ENCODE measurements at places on chromosomes 5 and 9.

DNA sequence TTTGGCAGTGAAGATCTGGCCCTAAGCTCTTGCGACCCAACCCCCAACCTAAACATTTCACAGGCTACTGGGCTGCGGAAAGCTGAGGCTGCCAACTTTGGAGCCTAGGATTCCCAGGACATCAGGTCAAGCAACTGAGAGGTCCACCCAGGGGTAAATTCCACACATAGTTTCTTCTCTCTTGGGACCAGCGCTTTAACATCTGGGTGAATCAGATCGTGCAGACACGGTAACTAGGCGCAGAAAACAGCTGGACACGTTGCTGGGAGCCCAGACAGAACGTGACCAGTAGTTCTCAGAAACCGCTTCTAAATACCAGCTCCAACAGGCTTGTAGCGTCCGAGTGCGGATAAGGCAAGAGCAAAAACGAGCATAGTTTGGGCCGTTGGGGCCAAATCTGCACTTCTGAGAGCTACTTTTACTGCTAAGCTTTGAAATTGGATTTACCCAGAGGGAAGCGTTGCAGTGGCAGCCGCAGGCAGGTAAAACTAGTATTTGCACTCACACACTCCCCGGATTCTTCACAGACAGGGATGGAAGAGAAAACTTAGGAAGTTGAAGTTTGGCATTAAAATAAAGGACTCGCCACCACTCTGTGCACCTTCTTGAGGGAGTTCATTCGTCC, 11.8 kb downstream of the ITGA1 start:
- peak; percentile 38 for DNase-seq

DNA sequence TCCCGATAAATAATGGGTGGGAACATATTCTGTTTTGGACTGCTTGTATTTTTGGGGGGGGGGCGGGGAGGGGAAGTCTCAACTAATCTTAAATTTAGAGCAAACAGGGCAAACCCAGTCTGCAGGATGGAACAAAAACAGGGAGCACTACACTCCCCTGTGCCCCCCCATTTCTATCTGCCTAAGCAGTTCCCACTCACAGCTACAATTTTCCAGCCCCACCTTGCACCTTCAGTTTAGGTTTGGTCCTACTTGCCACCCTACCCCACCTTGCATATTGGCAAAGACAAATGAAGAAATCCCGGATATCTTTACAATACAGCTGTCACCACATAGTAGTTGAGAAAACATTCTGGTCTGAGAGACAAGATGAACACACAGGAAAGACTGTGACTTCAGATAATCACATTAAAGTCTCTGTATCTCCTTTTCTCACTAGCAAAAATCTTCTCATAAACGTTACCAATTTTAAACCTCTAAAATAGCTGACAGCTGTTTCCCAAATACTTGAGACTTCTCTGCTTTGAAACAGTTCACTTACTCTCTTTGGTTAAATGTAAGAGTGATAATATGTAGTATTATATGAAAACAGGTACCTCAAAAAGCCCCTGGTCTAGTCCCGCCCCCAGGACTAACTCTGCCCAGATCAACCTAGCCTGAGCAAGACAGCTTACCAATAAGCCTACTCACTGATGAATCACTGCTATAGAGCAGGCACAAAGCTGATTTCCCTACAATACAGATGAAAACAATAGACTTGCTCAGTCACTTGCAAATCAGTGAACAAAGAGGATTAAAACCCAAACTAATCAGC, 5.2 kb upstream of the RAPGEF6 start:
- no peak for DNase-seq

DNA sequence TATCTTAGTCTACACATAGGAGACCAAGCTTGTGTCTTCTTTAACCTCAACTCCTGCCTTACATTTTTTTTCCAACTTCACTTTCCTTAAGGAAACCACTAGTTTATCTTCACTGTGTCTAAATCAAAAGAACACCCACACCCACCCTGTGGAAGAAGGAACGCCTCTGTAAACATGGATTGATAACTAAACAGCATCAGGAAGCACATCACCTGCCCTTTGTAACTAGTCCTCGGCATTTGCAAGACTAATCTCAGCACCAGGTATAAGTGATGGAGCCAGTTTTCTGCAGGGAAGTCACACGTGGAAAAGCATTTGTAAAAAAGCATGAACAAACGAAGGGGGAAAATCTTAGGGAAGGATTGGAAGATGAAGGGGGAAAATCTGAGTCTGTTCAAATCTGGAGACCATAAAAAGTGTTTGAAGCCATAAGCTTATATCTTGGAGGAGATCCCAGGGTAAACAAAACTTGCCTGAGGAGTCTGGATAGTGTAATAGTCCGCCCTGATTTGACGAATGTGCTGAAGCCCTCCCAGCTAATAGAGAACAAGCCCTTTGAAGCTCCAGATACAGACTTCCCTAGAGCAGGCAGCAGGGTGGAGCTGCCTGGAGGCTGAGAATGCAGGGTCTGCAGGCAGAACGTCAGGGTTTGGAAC, 117.3 kb upstream of the LHFPL2 start:
- no peak for DNase-seq

- no peak for DNase-seq
Observed at GRCh38 chr5:134468921-134469400, 56.5 kb upstream of the JADE2 start.

DNA sequence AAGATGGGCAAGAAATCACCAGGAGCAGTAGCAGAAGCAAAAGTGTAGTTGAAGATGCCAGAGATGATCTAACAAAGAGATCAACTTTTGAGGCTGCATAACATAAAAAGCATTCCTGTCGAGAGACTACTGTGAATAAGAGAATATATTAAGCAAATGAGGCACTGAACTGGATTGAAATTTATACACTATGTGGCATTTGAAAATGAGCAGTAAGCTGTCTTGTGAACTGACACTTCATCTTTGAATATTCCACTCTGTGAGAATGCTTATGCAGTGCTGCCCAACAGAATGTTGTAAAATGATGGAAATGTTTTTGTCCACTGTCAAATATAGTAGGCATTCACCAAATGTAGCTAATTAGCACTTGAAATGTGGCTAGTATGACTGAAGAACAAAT, 18.9 kb upstream of the PRRC1 start:
- no peak for DNase-seq

DNA sequence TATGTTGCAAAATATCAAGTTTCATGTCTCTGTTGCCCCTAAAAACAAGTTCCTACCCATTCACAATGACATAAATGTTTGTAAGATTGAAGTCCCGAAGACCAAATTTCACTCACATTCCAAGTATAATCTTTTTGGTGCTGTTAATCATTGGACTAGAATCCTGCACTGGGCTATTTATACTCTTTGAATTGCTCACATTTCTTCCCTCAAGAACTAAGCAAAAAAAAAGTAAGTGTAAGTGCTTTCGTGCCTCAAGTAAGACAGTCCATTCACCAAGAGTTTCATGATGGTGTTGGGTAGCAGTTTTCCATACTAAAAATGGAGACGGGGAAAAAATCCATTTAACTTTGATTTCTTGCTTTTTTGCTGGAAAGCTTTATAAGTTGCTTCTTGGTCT, 242.3 kb downstream of the EBF1 start:
- DNase-seq, result no peak

DNA sequence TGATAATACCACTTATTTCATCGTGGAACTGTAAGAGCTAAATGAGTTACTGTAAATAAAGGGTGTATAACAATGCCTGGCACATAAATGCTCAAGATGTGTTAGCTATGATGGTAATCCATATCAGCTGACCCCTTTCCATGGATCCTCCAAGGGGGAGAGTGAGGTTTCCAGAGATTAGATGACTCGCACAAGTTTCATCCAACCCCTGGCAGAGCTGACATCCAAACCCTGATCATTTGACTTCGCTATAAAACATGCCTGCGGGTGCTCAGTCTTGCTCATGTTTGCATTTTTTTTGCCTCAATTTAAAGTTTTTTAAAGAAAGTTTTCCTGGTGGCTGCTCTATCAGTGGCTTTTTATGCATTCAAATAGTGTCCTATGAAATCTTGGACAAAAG, 145.7 kb upstream of the SMIM23 start:
- DNase-seq, result no peak

DNA sequence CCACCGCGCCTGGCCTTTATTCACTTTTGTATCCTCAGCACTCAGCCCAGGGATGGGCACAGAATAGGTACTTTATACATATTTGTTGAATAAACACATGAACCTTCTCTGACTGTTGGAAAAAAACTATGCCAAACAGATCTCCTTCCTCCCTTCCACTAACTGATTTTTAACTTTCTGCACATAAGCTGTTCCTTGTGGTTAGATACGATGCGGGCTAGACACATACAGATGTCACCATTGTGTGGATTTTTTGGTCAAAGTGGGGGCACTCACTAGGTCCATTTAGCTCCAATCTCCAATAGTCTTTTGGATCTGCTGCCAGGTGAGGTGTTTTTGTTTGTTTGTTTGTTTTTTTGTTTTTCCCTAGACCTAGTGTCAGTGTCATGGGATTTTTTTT, 5.1 kb downstream of the TEX48 start:
- DNase-seq, result no peak

- no peak for DNase-seq
Observed at GRCh38 chr5:141373673-141374317, at the start of gene PCDHGA6. Gene PCDHGA6, plus strand, starts transcription at chr5:141373891. Its CDS starts 193 bp downstream, at chr5:141374084.

GRCh38 chr9:97748525-97748924, 51.4 kb upstream of the XPA start:
- DNase-seq, result no peak

DNA sequence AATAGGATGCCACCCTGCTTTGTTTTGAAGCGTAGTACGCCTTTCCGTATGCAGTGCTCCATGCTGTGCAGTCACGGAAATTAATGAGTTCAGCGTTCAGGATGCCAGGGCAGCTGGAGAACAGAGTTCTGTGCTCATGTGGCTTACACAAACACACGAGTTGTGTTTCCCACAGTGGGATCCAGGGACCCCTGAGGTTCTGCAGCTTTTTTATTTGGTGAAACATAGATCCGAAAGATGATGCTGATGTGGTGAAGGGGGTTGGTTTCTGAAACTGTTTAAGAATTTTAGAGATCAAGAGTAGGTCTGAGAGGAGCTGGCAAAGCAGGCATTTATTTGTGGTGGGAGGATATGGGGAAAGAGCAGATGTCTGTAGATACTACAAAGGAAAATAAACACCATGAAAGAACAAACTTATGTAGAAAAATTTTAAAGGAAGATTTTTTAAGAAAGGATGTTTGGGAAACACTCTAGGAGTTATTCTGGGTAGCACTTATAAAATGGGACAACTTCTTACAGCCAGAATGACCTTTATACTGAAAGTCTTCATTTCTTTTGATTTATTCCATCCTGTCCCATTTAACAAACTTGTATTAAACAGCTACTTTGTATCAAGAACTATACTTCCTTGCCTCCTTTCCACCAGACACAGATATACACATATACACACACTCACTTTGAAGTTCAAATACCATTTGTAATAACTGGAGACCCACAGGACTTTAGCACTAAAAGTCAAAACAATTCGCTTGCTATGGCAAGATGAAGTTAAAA, 52.7 kb downstream of the ITGA1 start:
- peak; percentile 33 for DNase-seq

- DNase-seq, result no peak
Observed at GRCh38 chr9:95373782-95374487, 56.4 kb upstream of the FANCC start.

GRCh38 chr5:130912088-130912487, 253.0 kb downstream of the HINT1 start:
- DNase-seq, result no peak

- no peak for DNase-seq
Observed at GRCh38 chr9:111001526-111001925, 36.7 kb downstream of the LPAR1 start.

GRCh38 chr9:109812331-109812730, 32.3 kb downstream of the PALM2AKAP2 start:
- DNase-seq, result no peak

DNA sequence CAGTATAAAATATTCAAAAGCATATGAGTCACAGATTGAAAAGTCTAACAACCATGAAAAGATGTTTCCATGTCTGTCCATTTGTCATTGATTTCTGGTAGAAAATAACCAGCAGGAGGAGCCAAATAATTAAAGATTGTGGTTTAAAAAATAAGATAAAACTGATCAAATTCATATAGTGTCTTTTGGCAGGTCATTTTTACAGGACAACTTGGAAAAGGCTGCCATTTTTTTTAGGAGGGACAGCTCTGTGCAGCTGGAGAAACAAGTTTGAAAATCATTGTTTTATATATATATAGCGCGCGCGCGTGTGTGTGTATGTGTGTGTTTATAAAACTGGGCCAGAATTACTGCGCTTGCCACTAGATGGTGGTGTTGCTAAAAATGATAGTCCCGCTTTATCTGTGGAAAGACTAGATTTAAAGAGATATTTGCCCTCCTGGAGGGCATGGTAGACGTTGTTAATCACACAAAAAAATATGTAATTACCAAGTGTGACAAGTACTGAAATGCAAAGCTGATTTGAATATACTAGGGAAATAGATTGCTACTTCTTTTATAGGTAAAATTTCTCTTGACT, 1.3 kb upstream of the TRMO start:
- DNase-seq, result peak; percentile 74

DNA sequence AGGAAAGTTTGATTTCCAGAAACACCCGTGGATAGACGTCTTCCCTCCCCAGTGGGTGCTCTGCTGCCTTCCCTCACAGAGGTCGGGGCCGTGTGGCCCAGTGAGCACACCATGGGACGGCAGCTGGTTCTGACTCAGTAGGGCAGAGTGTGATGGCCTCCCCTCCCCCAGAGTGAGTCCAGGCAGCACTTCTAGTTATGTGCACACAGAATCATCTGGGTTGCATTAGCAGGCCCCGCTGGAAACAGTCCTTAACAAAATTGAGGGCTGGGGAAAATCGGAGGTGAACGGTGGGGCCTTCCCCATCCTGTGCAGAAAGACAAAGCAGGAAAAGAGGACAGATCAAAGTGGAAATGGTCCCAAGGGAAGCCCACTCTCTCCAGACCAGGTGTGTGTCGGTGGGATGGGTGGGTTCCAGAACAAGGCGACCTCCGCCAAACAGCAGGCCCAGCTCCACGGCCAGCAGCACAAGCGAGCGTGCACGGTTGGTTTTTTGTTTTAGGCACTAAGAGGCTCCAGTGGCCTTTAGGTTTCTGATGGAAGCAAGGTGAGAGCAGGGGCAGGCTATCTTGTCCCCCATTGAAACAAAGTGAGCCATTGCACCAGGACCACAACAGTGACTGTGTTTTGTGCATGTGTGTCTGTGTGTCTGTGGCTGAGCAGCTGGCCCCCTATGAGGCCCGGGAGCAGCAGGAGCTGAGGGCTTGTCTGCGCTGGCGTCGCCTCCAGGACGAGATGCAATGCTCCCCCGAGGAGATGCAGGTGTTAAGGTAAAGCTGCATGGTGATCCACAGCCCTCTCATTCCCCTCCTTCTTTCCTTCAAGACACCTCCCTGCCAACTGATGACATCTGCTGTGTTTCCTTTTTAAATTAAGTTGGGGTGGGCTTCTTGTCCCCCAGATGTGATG, 201.5 kb downstream of the AOPEP start:
- DNase-seq, result no peak

- DNase-seq, result no peak
Observed at GRCh38 chr9:94805585-94805984, 79.1 kb downstream of the AOPEP start.

DNA sequence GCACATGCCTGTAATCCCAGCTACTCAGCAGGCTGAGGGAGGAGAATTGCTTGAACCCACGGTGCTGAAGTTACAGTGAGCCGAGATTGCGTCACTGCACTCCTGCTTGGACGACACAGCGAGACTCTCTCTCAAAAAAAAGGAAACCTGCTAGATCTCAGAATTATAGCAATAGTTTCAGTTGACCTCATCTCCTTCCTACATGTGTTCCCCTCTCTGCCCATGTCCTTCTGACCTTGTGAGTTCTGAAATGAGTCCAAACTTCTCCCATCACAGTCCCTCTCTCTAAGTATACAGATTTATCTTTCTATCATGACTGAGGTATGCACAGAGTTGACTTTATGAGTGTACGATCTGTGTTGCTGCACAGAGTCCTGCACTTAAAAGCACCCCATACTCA, 44.6 kb upstream of the SHOC1 start:
- no peak for DNase-seq

Measured in dorsolateral prefrontal cortex (tissue), 122 donors.